Glutamatergic neuron (in vitro differentiated cells): ENCODE measurements at places on chromosomes 12 and 14. TPM values are rescaled to one million over a fixed set of nuclear protein-coding genes. Genes with fewer than 3 reads are reported as not detected.
A peak's percentile ranks its signal among the peaks of the same experiment; 100 is the strongest.

DNA sequence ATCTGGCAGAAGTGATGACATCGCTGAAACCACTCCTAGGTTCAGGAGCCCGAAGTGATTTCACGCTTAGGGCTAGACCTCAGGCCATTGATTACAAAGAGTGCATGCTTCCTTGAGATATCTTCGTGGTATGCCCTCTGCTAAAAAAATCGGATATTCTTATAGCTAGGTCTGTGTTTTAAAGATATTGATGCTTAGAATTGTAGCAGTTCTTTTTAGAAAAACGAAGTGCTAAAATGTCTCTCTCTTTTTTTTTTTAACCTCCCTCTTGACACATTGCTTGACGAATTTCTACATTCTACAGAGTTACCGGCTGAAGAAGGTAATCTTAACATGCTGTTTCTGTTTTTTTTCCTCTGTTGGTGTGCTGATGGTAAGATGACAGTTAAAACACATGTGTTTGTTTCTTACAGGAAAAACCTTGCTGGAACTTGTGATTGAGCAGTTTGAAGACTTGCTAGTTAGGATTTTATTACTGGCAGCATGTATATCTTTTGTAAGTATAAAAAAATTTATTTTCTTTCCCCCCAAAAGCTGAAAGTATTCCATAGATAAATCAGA, 1.3 kb downstream of the ATP2A2 start:
- no peak for DNase-seq

Gene ENDOU
- total RNA-seq, result not detected

- DNase-seq, result no peak
Measured at GRCh38 chr14:37546621-37547447, 48.2 kb downstream of the FOXA1 start.

DNA sequence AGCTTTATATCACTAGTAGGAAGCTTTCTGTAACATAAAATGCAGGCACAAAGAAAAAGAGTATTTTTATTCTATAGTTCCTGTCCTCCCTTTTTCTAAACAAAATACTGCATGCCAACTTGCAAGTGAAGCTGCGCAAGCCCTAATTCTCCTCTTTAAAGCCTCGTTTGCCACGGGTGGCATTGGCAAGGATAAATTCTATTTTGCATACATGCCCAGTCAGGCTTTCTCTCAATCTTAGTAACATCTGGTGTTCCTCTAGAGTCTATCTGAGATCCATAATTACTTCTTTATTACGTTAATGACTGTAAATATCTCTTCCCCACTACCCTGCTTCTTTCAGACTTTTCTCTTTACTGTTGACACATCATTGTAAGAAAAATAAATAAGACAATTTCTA, 97.1 kb upstream of the DAAM1 start:
- DNase-seq, result no peak

DNA sequence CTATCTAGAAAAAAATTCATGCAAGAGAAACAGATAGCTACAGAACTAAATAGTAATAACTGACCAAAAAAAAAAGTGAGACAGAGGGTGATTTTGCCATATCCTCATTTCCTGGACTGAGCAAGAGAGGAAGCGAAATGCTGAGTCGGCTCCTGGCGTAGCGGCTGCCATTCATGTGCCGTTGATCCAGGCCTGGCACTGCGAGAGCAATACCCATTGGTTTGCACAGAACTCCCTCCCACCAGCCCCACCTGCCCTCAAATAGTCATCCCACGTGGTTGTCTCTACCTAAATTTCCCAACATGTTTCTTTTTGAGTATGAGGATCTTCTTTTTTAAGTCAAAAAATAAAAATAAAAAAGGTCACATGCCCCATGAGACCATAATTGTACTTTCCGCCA, 9.4 kb upstream of the WNT5B start:
- no peak for DNase-seq

Gene CD4
- 0.17 TPM for total RNA-seq

GRCh38 chr14:95547626-95548327, 12.9 kb downstream of the GLRX5 start:
- DNase-seq, result no peak

DNA sequence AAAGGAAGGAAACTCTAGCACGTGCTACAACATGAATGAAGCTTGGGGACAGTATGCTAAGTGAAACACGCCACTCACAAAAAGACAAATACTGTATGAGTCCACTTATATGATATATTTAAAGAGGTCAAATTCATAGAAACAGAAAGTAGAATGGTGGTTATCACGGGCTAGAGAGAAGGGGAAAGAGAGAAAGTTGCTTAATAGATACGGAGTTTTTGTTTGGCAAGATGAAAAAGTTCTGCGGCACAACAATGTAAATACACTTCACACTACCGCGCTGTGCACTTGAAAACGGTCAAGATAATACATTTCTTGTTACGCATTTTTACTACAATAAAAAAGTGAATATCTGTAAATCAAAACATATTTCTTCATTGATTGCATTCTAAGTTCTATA, 37.3 kb downstream of the FBLN5 start:
- DNase-seq, result no peak

DNA sequence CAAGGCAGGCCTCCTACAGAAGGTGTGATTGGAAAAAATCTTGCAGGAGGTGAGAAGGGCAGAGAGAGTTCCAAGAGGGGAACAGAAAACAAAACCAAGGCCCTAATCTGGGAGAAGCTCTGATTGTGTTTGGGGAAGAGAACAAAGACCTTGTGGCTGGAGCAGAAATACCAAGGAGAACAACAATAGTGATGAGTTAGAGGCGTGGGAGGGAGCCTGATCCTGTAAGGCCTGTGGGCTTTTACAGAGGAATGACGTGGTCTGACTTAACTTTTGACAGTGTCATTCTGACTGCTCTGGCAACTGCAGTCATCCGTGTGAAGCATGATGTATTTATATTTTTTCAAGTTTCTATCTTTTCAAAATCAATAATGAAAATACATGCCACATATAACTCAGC, 200.6 kb downstream of the ANO4 start:
- no peak for DNase-seq

DNA sequence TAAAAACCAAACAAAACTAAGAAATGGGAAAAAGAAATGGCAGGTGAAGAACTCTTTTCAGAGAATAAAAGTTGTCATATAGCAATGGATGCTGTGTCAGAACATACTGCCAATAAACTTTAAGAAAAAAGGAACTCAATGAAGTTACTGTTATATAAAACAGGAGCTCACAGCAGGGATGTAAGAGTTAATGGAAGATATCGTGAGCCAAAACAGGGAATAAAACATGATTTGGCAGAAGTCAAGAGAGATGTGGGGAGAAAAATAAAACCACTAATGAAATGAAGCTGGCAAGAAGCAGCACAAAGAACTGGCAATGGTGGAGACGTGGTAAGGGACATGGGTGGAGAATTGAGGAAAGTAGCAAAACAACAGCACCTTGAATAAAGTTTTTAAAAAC, 61.0 kb downstream of the TAOK3 start:
- DNase-seq, result no peak

GRCh38 chr12:5783289-5783920, 161.7 kb downstream of the ANO2 start:
- no peak for DNase-seq

GRCh38 chr14:90193925-90194324, 62.4 kb upstream of the PSMC1 start:
- peak; percentile 28 for DNase-seq

DNA sequence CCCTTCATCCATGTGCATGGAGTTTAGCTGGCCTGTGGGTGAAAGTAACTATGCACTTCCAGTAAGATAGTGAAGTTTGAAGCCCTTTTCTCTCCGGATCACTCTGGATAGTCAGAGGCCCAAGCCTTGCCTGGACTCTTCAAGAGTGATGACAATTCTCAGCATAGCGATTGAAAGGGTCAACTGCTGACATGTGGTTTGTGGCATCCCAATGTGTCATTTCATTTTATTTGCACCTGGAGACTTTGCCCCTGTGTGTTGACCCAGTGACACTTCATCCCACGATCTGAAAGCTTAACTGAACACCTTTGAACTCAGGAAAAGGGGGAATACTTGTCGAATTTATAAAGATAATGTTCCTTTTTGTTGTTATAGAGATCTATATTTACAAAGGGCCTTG, 711.9 kb upstream of the TMEM132C start:
- no peak for DNase-seq

Gene RND1
- total RNA-seq, result 1.8 TPM

DNA sequence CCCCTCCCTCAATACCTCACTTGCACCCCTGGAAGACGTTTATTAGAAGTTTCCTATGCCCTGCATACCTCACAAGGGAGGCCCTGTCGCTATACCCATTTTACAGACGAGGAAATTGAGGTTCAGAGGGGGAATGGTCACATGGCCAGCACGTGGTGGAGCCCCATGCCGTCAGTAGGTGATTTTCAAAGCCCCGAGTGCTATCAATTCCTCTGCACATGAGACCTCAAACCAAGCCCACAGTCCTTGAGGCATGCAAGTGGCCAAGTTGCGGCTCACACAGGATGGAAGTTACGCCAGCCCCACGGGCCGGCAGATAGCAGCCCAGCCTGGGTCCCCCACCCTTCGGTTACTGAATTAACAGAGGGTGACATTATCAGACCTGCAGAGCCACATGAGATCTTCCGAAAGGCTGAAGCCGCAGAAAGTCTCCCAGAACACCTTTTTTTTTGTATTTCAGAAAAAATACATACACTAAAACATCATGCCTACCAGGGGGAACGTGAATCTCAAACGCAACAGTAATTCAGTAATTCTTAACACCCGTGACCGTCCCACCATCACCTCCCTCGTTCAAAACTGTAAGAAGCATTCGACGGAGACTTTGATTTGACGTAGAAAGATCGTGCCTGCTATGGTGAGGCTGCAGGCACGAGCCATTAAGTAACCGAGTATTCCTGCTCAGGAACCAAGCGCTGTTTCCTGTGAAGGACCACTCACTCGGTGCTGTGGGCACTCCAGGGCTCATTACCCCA, 129.0 kb downstream of the RFLNA start:
- no peak for DNase-seq

DNA sequence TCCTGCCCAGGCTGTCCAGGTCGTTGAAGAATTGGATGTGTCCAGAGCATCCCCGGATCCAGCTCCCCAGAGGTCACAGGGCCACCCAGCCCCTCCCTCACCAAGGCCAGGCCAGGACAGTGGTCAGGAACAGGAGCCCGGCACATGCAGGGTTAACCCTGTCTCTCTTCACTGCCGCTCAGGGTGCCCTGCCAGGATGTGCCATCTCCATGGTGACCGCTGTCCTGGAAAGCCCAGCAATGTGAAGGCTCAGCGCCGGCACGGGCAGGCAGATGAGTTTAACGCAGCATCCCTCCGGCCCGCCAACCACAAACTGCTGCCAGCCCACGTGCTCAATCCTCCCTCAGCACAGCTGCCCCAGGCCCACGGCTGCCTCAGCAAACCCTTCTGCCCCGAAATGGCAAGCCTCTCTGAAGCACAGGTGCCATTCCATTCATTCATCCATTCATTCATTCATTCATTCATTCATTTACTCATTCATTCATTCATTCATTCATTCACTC, 4.4 kb downstream of the TMEM179 start:
- peak; percentile 24 for DNase-seq

Gene LBHD2
- total RNA-seq, result not detected

DNA sequence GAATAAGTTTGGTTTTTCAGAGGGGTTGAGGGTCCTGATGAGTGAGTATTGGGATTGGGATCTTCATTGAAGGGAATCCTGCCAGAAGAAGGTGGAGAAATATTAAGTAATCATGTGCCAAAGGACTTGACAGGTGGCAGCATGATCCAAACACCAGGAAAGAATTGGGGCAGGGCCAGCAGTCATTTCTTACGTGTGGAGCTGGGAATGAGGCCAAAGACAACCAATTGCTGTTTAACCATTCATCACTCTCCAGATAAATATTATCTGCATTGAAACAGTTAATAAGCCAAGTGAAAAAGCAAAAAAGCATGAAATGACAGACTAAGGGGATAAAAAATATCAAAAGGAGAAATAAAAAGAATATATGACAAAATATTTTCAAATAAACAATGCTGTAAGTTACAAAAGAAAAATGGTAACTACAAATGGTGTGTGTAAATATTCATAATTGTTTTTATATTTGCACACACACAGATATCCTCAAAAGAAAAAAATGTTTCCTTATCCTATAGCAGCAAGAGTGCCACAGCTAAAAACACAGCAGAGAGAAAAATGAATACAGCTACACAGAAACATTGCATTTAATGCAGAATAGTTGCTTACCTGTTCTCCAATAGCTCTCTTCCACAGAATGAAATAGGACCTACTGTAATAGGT, 26.2 kb downstream of the C2CD5 start:
- no peak for DNase-seq
